Cortex of kidney (tissue), 1 donor: ENCODE measurements at places on chromosomes 2 and 18.

DNA sequence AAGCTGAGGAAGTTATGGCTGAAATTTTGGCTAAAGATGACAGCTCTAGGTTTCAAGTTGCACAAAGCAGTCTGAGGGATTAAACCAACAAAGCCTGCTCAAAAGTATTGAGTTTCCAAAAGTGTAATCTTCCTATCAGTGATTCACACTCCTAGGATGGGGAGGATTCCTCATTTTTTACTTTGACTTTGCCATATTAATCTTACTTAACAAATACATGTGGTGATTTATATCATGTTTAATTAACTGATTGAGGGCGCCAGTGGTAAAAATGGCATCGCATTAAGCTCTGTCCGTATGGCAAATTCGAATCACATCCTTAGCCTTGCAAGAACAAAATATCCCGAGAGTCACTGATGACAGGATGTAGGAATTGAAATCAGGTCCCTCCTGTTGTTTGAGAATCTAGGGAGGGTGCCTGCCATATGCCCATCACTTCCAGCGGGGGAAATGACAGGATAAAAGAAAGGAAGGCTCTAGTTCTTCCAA, 78.1 kb upstream of the ETAA1 start:
- no peak for DNase-seq

GRCh38 chr2:208354964-208355381, 51.6 kb upstream of the PTH2R start:
- no peak for DNase-seq

GRCh38 chr2:189190685-189191084, 11.1 kb upstream of the COL5A2 start:
- no peak for DNase-seq

DNA sequence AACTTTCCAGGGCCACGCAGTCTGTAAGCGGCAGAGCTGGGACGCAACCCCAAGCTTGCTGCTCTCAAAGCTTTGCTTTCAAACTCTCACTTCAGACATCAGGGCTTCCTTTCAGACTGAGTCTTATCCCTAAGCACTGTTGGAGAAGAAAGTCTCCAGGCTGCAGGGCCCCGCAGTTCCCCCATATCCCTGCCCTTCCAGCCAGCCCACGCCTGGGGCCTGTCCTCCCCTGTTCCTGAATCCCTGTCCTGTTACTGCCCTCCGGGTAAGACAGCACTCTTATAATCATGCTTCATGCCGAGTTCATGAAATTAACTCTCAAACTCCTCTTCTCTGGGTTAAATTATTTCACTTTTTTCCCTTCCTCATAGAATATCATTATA, 37.9 kb downstream of the HPCAL1 start:
- no peak for DNase-seq

GRCh38 chr2:198374375-198375082, 570.1 kb downstream of the PLCL1 start:
- DNase-seq, result no peak

DNA sequence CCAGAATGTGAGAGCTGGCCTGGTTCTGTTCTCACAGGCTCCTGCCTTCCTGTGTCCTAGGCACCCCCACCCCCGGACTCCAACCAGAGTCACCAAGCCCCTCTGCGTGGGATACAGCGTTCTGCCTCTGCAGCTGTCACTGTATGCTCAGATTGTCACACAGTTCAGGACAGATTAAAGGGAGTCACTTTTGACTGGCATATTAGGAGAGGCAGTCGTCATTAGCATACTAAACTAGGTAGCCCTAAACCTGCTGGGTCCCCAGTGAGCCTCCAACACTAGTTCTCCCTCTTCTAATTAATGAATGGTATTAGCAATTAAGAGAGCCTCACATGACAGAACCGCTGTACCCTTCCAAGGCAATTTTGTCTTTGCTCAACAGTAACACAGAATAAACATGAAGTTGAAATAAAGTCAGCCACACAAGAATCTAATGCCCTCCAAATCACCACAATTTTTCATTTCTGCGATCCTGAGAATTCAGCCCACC, 340.2 kb downstream of the CMPK2 start:
- DNase-seq, result no peak

GRCh38 chr2:205369813-205370212, 312.5 kb upstream of the NRP2 start:
- no peak for DNase-seq

GRCh38 chr2:85213901-85214512, 80.8 kb downstream of the TCF7L1 start:
- DNase-seq, result no peak

DNA sequence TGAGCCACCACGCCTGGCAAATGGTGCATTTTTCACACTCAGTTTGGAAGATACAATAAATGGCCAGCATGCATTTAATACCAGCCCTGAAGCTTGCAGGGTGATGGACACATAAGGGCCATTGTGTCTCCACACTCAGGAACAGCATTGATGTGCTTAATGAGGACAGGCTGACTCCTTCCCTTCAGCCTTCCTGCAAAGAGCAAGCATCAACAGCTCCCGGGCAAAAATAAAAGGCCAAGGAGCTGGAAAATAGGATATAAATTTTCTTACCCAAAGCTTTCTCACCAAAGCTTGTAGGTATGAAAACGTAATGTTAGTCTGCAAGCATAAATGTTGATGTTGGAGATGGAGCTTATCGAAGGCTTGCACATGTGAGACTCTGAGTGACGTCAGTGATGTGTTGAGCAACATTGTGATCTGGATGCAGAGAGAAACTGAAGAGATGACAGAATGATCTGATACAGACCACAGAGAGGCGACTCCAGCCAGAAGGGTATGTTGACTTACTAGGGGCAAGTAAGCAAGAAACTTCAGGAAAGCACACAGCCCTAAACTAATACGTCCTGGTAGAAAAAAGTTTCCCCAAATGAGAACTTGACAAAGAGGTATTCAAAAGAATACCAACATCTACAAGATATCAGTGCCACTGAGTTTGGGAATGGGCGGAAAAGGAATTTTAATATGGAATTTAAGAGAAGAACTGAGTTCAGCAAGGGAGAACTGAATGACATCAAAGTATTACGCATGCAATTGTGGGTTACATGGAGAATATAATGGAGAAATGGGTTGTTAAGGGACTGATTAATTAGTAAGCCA, 256.5 kb downstream of the TGIF1 start:
- no peak for DNase-seq

- DNase-seq, result no peak
Observed at GRCh38 chr18:74480149-74480651, 16.0 kb upstream of the CNDP2 start.

GRCh38 chr2:158795195-158795924, at the start of gene DAPL1:
DAPL1 (plus strand) TSS chr2:158795317; CDS start chr2:158795373, 56 bp downstream.
- DNase-seq, result no peak

DNA sequence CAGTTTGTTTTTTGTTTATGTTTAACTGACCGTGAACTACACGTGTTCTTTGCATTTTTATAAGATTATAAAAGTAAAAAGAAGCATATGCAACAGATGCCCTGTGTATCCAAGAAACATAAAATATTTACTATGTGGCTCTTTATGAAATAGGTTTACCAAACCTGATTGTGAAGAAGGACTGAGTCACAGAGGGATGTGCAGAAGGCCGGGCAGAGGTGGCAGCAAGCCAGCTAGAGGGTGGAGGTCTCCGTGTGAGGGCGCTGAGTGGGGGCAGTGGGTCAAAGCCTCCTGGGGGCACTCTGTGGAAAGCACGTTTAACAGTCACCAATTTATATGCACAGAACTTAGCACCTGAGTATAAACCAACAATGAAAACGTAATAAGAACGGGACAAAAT, 97.2 kb downstream of the TMEM18 start:
- no peak for DNase-seq

GRCh38 chr2:132416723-132417395, at the start of gene GPR39:
GPR39 (plus strand) TSS chr2:132416805.
- no peak for DNase-seq

DNA sequence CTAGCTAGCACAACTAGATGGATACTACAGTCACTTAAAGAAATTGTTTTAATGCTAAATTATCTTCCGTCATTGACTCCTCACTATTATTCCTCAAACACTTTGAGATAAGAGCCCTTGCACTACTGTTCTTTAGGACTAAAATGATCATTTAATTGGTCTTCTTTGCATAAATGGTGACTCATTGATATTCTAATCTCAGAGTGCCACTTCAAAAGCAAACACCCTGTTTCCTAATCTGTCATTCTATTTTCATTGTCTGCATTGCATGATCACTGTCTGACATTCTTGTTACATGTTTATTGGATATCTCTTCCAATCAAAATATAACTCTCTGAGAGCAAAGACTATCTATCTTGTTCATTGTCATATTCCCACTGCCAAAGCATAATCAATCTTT, 313.9 kb downstream of the EXOC6B start:
- no peak for DNase-seq

GRCh38 chr18:67092141-67092540, 424.4 kb downstream of the DSEL start:
- DNase-seq, result no peak

- DNase-seq, result no peak
Observed at GRCh38 chr18:77658751-77659448, 409.3 kb downstream of the GALR1 start.

- no peak for DNase-seq
Observed at GRCh38 chr2:130352237-130352636, 3.6 kb upstream of the PTPN18 start.

- no peak for DNase-seq
Observed at GRCh38 chr2:168328421-168328820, 81.0 kb upstream of the STK39 start.

DNA sequence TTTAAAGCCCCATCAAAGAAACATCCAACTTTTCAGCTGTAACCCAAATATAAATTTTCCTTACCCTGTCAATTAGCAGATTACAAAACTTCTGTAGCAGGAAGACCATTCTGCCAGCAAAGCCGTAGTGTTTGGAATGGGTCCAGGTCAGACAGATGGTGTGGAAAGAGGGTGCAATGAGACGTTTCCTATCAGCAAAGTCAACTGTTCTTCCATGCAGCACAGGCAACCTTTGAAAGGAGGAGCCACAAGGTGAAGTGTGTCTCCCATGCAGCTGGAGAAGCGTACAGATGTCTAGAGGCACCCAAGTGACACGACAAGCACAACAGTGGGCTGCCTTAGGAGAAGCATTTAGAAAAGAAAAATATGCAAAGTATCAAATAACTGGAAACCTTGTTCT, 83.7 kb downstream of the SP3 start:
- no peak for DNase-seq
